ENCODE measurements at places on chromosomes 7 and 10.

DNA sequence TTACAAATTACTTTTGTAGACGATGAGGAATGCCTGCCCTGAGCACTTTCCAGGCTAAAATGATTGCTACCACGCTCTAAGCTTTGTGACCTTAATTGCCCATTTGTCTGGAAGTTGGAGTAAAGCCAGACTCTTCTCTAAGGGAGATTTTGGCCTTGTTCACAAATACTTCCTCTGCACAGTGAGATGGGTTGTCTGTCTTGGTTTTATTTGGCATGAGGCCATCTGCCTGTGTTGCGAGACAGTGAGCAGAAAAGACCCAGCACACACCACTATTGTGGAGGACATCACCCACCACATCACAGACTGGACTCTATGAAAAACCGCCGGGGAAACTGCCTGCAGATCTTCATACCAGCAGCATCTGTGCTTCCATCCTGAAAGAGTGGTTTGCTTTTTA, 138.4 kb downstream of the BICC1 start:
- no peak for DNase-seq

GRCh38 chr10:63720072-63720537, 198.9 kb downstream of the REEP3 start:
- DNase-seq = peak; percentile 54

GRCh38 chr10:60363187-60363586, 26.5 kb downstream of the ANK3 start:
- no peak for DNase-seq

DNA sequence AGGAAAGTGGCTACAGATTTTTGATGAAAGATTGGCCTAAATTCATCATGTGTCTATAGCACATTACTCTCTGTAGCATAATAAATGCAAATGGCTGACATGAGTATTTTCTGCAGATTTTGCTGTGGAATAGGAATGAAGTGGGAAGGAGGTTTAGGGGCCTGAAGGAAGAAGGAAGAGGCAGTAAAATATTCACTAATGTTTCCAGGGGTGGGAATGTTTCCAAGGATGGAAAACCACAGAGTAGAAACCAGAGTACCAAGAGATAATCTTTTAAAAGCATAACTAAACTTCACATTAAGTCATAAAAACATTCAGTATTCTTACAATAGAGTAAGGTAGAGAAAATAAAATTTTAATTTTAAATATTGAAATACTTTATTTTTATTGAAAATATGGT, 267.8 kb downstream of the BICC1 start:
- DNase-seq = no peak

- no peak for DNase-seq
These were observed 67.4 kb downstream of the ZNF92 start for GRCh38 chr7:65441010-65441409.

- no peak for DNase-seq
These were observed 141.6 kb downstream of the LRRC4 start for GRCh38 chr7:127889677-127890076.

DNA sequence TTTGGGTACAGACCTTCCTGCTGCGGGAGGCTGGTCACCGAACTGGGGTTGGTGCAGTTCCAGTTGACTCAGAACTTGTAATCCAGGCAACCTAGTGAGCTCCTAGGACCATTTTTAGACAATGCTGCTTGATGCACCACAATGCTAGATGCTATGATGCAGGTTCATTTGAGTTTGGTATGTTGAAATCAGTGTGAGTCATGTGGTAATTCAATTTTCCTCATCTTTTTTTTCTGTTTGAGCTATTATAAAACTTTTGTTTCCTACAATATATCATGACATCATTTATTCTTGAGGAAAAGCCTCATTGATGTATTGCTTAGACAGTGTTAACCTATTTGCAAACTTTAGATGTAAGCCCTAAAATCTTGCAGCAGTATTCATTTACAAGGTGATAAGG, 40.9 kb upstream of the MTPN start:
- DNase-seq = no peak

All from germinal center (tissue), 1 donor.